ENCODE measurements at places on chromosomes 5 and 9. TPM values are rescaled to one million over a fixed set of nuclear protein-coding genes. Genes with fewer than 3 reads are reported as not detected.

MAPKAP1 gene
- polyA plus RNA-seq, result 86.5 TPM

ATOSB gene
- polyA plus RNA-seq, result 7.1 TPM

TMEFF1 gene
- 0.57 TPM for polyA plus RNA-seq

GARIN3 gene
- not detected for polyA plus RNA-seq

TTC39B gene
- 7.4 TPM for polyA plus RNA-seq

TMEM174 gene
- not detected for polyA plus RNA-seq

ARPC5L gene
- polyA plus RNA-seq, result 27.0 TPM

FAM153A gene
- 1.2 TPM for polyA plus RNA-seq

PCDHB12 gene
- 2.8 TPM for polyA plus RNA-seq

PPP2R2B gene
- 2.6 TPM for polyA plus RNA-seq

PKD2L2 gene
- 0.05 TPM for polyA plus RNA-seq

C8G gene
- 0.38 TPM for polyA plus RNA-seq

CCDC69 gene
- polyA plus RNA-seq, result 158 TPM

SLIT3 gene
- polyA plus RNA-seq, result 10.3 TPM

GRCh38 chr9:130336027-130336610 lies 70.6 kb downstream of the HMCN2 start:
- no peak for DNase-seq

DNA sequence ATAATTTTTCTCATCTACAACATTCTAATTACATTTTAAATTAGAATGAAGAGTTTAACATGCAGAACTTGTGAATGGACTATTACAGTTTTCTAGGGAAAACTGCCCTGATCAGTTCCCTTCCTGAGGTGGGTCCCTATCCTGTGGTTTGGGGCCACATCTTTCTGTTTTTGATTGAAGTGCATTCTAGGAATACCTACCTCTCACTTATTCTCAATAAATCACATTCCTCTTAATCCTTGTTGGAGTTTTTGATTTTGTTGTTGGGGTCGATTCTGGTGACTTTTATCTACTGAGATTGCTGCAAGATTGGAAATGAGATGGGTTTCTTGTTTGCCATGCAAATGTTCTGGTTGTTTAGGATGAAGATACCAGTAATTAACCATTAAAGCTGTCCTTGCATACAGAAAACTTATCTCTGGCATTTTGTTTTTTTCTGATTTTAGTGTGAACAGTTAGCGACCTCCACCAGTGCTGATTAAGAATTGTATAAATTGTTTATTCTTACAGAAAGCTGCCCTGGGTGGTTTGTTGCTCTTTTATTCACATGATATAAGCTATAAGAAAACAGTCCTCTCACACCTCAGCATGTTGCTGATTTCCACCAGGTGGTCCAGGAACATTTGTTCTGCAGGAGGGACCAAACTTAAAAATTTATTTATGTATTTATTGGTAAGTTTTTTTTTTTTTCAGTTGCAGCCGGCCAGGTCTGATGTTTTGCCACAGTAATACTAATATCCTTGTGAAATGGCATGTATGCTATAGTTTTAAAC lies 269.9 kb downstream of the FANCC start:
- DNase-seq, result no peak

GRCh38 chr9:131999692-132000551 lies 79.7 kb downstream of the MED27 start:
- DNase-seq, result no peak

GRCh38 chr5:158470764-158471534 lies 612.0 kb upstream of the CLINT1 start:
- DNase-seq, result no peak

- DNase-seq, result peak; percentile 33
Measured at GRCh38 chr5:126624534-126624933, 23.8 kb downstream of the PHAX start.

DNA sequence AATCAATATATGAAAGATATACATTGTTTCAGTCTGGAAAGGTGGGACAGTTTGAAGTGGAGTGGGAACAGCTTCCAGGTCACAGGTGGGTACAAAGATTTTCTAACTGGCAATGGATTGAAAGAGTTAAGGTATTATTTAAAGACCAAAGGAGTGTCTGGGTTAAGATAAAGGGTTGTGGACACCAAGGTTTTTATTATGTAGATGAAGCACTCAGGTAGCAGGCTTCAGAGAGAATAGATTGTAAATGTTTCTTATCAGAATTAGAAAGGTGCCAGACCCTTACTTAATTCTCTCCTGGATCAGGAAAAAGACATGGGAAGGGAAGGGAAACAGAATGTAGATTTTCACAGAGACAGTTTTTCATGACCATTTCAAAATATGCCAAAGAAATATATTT lies 1174.8 kb downstream of the MAT2B start:
- DNase-seq, result no peak

GRCh38 chr5:173138707-173139106 lies 5.6 kb upstream of the BNIP1 start:
- no peak for DNase-seq

DNA sequence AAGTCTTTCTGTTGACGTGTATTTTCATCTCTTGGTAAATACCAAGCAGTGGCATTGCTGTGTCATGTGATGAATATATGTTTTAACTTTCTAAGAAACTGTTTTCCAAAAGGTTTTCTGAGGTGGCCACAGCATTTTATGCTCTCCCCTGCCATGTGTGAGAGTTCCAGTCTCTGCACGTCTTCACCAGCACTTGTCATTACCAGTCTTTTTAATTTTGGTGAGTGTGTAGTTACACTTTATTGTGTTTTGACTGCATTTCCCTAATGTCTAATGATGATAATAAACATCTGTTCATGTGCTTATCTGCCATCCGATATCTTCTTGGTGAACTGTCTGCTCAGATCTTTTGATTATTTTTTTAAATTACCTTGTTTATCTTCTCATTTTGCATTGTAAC lies 27.4 kb upstream of the GADD45G start:
- no peak for DNase-seq

DNA sequence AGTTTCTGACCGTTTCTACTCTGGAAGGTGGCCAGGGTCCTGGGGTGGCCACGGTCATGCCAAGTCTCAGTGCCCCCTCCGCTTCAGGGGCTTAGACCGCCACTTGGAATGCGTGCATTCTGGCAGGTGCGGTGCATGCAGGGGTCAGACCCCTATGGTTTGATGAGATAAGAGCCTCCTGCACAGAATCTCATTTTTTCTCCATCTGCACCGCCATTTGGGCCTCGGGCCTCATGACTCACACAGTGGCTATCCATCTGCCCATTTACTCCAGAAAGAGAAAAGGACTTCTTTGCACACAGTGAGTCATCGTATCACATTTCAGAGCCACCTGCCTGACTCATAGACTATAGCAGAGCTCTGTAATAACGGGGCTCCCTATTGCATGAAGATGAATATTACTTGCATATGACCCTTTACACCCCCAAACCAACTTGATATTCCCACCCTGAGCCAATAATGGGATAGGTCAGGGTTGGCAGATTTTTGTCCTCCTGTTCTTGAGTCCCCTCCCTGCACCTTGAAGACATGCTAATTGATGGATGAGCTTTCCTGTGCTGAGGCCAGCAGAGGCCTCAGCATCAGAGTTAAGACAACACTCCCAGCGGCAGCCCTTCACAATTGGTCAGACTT lies 157.4 kb downstream of the NR3C1 start:
- no peak for DNase-seq

- DNase-seq, result no peak
Measured at GRCh38 chr9:96048956-96049831, 173.7 kb downstream of the ERCC6L2 start.

DNA sequence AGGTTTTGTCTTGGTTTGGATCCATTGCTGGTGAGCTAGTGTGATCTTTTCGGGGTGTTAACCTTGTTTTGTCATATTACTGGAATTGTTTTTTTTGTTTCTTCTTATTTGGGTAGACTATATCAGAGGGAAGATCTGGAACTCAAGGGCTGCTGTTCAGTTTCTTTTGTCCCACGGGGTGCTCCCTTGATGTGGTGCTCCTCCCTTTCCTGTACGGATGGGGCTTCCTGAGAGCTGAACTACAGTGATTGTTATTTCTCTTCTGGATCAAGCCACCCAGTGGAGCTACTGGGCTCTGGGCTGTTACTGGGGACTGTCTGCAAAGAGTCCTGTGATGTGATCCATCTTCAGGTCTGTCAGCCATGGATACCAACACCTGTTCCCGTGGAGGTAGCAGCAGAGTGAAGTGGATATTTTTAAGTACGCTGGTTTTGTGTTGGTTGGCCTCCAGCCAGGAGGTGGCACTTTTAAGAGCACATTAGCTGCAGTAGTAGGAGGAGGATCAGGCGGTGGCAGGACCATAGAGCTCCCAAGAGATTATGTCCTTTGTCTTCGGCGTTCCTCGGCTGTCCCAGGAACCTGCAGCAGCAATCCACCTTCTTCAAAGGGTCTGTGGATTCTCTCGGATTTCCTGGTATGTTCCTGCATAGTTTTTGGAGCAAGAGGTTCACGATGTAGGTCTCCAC lies 27.2 kb downstream of the SCAMP1 start:
- DNase-seq, result no peak

DNA sequence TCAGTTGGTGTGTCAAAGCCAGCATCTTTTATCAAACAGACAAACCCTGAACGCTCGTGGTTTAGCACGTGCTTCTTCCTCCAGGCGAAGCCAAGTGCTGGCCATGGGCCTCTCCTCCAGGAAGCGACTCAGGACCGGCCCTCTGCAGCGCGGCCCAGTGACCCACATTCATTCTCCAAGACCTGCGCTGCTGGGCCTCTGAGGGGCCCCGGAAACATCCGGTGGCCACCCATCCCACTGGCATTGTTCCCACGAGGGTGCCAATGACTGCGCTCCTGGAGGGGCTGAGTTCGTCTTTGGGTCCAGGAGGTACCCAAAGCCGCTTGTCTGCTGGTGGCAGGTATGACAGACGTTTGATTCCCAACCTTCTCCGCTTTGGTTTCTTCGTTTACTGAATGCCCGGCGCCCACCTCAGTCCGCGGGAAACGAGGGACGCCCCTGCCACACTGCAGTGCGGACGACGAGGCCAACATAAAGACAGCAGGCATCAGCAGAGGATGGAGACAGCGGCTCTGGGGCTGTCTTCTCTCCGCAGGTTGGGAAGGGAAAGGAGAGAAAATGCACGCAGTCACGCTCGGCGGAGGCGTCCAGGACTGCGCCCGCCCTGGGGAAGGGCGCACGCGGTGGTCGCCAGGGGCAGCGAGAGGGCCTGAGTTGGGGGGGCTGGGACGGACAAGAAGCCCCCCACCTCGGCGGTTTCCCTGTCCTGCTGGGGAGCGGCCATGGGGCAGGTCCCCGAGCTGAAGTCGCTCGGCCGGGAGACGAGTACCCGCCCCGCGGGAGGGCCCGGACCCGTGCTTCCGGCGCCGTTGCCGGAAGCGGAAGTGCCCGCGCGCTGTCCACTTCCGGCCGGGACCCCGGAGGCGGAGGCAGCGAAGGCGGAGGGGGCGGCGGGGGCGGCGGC lies at the start of gene EXOC3:
Gene EXOC3 (plus strand): TSS at position 842 of the 904 bp plus-strand sequence. CDS start 3,030 bp downstream, outside the sequence.
- peak; percentile 78 for DNase-seq

DNA sequence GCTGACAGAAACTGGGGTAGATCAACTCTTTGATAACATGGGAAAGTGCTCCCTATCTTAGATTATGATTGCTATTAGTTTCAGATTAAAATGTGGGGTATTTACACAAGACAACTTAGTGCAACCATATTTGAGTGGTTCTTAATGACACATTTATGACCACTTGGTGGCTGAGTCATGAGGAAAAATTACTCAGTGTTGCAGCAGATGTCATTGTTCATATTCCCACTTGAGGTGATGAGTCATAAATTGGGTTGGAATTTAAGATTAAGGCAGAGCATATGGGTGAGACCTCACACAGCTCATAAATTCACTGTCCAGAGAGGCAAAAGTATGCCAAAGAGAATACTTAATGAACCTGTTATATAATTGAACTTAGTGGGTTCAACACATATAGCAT lies 408.3 kb downstream of the DMRT2 start:
- no peak for DNase-seq

DNA sequence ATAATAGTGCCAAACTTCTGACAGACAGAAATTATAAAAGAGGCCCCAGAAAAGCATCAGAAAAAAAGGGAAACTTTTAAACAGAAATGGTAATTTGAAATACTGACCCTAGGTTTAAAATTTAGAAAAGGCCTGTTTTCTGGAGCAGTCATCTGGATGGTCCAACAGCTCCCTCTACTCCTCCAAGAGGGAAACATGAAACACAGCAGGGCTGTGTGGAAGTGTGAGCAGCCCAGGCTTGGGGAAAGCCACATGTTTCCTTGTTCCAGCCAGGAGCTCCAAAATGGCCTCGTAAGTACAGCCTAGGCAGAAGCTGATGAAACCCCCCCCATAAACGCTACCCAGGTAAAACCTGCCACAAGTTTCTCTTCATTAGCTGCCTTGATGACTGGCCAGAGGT lies 499.3 kb upstream of the ADAMTS16 start:
- no peak for DNase-seq

DNA sequence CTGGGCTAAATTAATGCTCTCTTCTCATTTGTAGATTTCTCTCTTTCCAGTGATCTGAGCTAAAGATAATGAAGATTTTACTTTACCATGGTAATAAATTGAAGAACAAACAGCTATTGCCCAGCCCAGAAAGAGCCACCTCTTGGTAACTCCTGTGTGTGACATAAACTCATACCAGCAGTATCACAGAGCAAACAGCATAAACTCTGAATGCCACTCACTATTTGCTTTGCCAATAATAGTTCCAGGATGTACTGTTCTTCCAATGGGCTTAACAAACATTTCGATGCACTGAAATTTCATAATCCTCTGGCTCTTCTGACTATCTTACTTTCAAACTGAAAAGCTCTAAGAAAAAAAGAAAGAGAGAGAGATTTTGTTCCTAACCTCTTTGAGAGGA lies 69.8 kb upstream of the RASEF start:
- DNase-seq, result no peak

DNA sequence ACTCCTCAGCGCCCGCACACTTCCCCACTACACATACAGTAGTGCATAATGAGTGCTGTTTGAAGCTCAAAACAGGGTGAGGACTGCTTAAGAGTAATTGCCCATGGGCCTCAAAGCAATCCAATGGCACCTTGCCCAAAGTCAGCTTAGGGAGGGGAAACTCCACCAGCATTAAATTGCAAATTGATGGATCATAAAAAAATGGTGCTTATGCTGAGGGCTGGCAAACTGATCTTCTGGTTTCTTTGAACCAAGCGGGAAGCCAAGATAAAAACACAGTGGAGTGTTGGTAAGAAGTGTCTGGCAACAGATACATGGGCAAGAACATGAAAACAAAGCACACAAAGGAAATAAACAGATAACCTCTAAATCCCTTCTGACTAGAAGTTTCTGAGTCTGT lies 28.0 kb downstream of the TLE1 start:
- DNase-seq, result no peak

DNA sequence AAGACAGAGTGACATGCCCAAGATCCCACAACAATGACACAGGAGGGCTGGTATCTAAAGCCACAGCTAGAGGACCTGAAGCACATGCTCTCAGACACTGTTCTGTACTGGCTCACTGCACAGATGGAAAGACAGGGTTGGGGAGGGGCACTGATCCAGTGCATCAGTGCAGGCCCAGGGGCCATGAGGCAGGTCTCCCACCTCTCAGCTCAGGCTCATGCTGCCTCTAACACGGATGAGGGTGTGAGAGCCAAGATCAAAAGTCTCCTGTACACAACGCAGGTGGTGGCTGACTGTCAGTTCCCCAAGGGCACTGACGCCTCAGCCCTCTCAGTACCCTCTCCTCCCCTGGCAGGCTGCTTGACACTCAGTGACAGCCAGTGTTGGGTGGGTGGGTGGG lies 10.9 kb downstream of the RAPGEF1 start:
- DNase-seq, result no peak
